ENCODE measurements at places on chromosomes 6 and 20.

DNA sequence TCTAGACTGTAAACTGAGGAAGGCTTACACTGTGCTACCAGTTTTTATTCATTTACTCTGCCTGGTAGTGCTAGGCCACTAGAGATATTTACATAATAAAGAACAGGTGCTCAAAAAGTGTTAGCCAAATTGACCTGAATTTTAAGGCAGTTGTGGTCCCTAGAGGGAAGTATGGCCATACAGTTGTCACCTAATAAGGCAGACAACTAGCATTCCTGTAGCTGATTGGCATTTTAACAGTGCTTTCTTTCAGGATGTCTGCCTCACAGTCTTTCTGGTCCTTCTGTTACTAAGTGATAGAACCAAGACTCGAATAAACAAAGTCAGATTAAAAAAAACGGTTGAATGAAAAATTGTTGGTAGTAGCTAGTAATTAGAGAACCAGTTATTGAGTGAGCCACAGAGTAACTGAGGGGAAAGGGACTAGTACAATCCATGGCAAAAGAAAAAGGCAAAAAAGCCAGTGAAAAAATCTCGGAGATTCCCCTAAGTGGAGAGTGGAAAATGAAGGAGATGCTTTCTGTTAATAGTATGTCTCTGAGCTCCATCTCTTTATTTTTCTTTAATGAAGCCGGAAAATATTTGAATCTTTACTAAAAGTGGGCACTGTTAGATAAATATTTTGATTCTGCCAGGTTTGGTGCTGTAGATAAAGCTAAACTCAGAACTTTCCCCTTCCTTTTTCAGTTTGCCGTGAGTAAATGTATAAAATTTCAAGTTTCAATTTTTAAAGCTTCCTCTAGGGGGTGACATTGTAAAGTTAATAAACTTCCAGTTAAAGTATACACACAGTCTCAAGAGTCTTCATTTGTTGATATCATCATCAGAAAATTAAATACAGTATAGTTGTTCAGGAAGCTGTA, 9.1 kb downstream of the VTA1 start:
- DNase-seq = peak; percentile 4

DNA sequence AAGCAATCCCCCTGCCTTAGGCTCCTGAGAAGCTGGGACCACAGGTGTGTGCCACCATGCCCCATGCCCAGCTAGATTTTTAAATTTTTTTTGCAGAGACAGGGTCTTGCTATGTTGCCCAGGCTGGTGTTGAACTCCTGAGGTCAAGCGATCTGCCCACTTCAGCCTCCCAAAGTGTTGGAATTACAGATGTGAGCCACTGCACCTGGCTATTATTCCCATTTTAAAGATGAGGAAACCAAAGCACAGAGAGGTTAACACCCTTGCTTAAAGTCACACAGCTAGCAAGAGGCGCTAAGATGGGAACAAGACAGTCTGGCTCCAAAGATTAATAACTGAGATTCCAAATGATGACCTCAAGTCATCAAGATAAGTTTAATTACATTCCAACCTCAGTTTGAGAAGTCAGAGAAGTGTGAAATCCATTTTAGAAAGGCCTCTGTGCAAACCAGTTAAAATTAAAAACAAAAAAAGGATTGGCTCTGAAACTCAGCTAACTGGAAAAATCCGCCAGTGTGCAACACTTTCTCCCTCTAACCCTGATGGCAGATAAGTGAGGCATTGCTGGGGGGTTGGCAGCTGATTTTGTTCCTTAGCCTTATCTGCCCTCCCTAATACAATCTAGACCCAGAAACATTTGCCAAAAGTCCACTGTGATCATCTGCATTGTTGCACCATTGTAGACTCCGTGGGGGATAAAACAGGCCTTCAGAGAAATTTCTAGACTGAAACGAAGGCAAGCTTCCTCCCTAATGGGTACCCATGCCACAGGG, 55.5 kb downstream of the CPNE5 start:
- DNase-seq = no peak

DNA sequence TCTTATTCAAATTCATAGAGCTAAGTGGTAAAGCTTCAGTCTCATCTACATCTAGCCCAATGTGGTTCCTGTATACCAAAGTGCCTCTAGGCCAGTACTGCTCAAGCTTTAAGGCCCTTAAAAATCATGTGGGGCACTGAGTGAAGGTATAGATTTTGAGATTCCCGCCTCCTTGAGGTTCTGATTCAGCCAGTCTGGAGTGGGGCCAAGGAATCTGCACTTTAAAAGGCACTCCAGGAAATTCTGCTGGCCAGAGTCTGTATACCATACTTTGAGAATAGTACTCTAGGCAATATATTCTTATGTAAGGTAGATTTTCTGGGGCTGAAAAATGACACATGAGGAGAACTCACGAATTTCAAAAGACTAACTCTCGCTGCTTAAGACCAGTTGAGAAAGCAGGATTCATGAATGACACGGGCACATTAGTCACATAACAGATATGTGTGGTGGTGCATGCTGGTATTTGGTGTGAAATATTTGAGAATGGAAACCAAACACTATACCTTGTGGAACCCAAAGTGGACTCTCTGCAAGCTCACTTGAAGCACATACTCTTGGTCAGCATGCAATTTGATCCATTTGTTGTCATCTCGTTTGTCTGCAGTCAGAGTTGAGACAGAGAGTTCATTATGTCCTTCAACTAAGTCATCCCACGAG, 47.6 kb upstream of the SIM1 start:
- DNase-seq = no peak

DNA sequence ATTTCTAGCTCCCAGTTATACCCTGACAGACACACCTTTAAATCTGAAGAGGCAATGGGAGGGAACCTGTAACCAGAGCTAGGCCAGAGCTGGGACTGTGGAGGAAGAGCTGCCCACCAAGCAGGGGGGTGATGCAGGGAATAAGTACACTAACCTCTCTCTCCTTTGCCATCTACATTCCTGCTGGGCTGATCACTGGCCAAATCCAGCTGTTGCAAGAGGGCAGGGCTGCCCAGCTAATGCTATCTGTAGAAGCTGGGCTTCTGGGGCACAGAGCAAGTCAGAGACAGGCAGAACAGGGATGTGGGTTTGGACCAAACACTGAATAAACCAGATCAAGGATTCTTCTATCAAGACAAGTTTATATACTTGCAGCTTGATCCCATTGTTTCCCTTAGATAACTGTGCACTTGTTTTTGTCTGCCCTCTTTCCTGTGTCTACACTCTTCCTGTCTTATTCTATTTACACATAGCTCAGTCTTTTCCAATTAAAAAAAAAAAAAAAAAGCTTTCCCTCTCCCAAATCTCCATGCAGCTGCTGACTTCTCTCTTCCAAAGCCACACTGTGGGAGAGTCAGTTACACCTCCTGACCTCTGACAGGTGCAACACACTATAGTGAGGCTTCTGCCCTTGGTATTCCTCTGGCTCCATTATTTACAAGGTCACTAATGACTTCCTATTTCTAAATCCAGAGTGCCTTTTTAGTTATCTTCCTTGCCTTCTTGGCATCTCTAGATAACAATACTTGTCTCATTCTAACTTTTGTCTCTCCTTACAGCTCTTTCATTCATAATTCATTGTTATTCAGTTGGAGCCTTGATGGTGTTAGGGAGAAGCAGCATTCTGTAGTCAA, 43.7 kb downstream of the TRIM38 start:
- no peak for DNase-seq

GRCh38 chr6:4732691-4733315, 43.4 kb upstream of the CDYL start:
- no peak for DNase-seq

DNA sequence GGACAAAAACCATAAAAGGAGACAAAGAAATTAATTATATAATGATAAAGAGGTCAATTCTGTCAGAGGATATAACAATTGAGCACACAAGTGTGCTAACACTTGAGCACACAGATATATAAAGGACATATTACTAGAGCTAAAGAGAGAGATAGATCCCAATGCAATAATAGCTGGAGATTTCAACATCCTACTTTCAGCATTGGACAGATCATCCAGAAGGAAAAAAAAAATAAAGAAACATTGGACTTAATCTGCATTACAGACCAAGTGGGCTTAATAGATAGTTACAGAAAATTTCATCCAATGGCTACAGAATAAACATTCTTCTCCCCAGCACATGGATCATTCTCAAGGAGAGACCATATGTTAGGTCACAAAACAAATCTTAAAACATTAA, 9.9 kb downstream of the VNN1 start:
- DNase-seq = no peak

- DNase-seq = no peak
Observed at GRCh38 chr6:63509652-63510352, 62.5 kb upstream of the LOC128125822 start.

DNA sequence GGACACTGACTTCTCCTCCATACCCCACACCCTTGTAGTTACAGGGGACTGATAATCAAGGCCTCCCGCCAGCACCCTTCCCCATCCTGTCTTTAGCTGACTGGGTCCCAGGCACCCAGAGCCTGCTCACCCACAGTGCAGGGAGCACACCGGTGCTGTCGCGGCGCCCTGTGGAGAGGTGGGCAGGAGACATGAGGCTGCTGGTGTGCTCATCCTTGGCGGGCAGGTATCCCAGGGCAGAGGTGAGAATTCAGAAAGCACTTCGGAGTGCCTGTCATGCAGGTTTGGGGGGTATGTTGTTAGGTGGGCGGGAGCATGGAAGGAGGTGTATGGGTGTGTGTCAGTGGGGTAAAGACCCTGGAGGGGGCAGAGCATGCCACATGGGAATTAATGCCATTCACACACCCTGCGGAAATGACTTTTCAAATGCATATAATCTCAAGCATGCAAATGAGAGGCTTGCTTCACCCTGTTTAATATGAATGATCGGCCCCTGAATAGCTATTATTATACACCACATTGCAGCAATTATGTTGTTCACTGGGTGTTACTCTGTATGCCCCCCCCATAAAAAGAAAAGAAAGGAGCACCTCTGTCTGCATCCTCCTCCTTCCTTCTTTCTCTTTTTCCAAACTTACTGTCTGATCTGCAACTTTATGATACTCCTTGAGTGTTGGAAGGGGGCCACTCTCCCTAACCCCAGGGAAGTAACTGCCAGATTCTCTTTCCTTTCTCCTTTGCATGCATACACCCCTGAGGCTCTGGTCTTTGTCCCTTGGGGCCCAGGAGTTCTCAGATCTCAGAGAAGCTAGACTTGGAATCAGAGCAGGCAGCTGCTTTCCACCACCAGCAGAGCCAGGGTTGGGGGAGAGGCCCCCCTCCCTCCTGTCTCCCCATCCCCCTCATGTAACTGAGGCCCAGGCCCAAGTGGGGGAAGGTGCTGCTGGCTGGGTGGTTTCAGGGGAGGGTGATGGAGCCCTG, 16.0 kb downstream of the FOXP4 start:
- DNase-seq = no peak

DNA sequence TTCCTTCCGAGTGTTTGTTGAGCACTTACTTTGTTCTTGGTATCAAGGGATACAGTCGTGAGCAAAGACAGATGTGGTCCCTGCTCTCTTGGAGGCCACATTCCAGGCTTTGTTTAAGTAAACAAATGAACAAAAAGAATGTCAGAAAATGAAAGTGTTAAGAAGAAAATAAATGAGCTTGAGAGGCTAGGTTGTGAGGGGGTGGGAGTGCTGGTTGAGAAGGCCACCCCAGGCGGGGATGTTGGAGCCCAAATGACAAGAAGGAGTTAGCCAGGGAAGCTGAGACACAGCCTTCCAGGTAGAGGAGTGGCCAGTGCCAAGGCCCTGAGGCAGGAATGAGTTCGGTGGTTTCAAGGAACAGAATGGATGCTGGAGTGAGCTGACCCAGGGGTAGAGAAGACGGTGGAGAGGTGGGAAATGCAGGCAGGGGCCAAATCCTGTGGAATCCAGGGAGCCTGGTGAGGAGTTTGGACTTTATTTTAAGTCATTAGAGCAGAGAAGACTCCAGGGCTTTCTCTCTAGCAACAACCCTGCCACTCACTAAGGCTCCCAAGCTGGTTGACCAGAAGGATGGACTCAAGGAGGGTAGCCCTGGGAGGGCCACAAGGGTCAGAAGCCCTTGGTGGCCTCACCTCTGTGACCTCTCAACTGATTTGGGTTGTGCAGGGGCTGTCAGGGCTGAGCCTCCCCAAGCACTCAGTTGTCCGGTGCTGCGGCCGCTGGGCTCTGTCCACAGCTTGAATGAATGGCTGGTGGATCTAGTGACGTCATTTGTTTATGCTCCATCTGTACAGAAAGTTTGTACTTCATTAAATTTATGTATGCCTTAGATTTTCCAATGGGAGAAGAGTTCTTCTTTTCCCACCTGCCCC, 66.0 kb upstream of the STX16 start:
- DNase-seq = no peak

- no peak for DNase-seq
Observed at GRCh38 chr20:63167026-63167917, 48.7 kb downstream of the YTHDF1 start.

Measured in NCI-H1048 (cell line).